ENCODE measurements at places on chromosomes 12 and 14. TPM values are rescaled to one million over a fixed set of nuclear protein-coding genes. Genes with fewer than 3 reads are reported as not detected.

Gene ATP2B1
- 99.8 TPM for polyA plus RNA-seq

Gene ZDHHC22
- polyA plus RNA-seq: 0.42 TPM

Gene EIF2S3B
- polyA plus RNA-seq: 2.6 TPM

Gene FOXN4
- polyA plus RNA-seq: 2.2 TPM

Gene SERPINA9
- not detected for polyA plus RNA-seq

Gene GOLT1B
- polyA plus RNA-seq: 36.3 TPM

Gene IFNG-AS1
- polyA plus RNA-seq: 0.17 TPM

Gene PTGER2
- polyA plus RNA-seq: 6.6 TPM

Gene GLI1
- polyA plus RNA-seq: 16.4 TPM

Gene CD69
- 5.2 TPM for polyA plus RNA-seq

Gene SIX6
- polyA plus RNA-seq: not detected

Gene PAH
- polyA plus RNA-seq: 64.0 TPM

Gene IFI27
- polyA plus RNA-seq: 15.4 TPM

Gene AKAP3
- 4.4 TPM for polyA plus RNA-seq

Gene IL22
- not detected for polyA plus RNA-seq

Gene IGF1
- polyA plus RNA-seq: 3.0 TPM

Gene MYRFL
- polyA plus RNA-seq: 4.9 TPM

Gene PRB4
- polyA plus RNA-seq: not detected

Gene ZFHX2
- polyA plus RNA-seq: 7.8 TPM

Gene TMEM179
- 0.56 TPM for polyA plus RNA-seq

Gene ANKRD33
- 0.45 TPM for polyA plus RNA-seq

Gene BDKRB2
- 3.3 TPM for polyA plus RNA-seq

Gene CISTR
- 0.35 TPM for polyA plus RNA-seq

Gene TEX52
- polyA plus RNA-seq: 0.89 TPM

Gene IL31
- polyA plus RNA-seq: not detected

Gene GZMB
- polyA plus RNA-seq: not detected

Gene SMCO2
- 0.40 TPM for polyA plus RNA-seq

Gene FLRT2
- polyA plus RNA-seq: 217 TPM

Gene TOMM20L
- polyA plus RNA-seq: 1.1 TPM

Gene KLRK1
- polyA plus RNA-seq: 0.39 TPM

Gene RTL1
- polyA plus RNA-seq: 0.05 TPM

Gene TSPAN19
- polyA plus RNA-seq: 0.32 TPM

Gene JAG2
- polyA plus RNA-seq: 10.1 TPM

Gene ANKS1B
- 4.6 TPM for polyA plus RNA-seq

Gene LMNTD1
- polyA plus RNA-seq: not detected

Gene KRT6C
- polyA plus RNA-seq: not detected

Gene RTN1
- polyA plus RNA-seq: 3.5 TPM

Gene SLC6A15
- polyA plus RNA-seq: 0.76 TPM

Gene SERPINA3
- 0.25 TPM for polyA plus RNA-seq

Gene RFX4
- polyA plus RNA-seq: not detected
